Neural crest cell (in vitro differentiated cells): ENCODE measurements at places on chromosomes 16 and 17. TPM values are rescaled to one million over a fixed set of nuclear protein-coding genes. Genes with fewer than 3 reads are reported as not detected.

Gene CDH5
- 0.45 and 0.56 TPM in 2 replicates for total RNA-seq

DNA sequence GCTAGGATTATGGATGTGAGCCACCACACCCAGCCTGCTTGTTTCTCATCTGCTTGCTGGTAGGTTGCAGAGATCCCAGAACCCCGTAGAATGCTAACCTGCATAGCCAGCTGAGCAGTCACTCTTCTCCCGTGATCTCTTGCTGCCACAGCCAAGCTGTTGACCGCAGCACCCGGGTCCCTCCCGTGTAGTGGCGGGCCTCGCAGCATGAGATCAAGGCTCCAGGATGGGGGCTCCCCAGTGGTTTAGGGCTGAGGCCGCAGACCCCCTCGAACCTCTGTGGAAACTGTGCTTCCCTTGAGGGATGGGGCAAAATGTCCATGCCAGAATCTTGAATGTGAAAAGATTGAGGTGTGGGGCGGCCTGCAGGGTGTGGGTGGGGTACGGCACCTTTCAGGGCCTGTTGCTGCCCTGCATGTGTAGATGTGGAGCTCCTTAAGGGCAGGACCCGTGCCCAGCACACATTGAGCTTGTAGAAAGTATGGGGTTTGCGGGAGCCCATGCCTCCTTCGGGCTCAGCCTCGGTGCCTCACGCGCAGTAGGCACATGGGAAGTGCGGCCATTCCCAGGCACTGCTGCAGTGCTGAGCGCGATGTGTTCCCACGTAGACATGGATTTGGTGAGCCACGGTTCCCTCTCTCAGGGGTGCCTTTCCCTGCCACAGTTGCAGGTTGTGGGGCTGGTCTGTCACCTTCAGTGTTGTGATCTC, 99.9 kb downstream of the BANP start:
- no peak for DNase-seq

DNA sequence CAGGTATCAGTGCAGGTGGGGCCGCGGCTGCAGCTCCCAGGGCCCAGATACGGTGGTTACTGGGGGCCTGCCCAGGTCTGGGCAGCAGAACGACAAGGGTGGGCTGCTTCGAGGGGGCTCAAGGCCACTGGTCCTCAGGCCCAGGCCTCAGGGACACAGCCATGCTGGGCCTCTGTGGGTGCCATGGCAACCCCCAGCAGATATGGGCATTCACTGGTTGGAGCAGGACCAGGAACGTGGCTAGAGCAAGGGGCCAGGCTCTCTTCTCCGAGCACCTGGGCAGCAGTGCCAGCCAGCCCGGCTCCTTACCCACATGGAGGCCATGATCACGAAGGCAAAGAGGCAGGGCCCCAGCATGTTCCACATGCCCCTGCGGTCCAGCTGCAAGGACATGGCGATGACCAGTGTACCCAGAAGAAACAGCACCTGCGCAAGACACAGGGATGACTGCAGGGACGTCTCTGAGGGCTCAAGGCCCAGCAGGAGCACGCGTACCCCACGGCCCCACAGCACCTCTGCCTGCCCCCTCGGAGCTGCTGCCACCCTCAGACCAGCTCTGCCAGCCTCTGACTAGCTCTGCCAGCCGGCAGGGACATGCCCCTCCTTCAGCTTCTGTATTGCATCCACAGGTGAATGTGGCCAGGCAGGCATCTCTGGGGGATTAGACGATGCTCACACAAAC, 2.1 kb upstream of the MRPL28 start:
- no peak for DNase-seq

DNA sequence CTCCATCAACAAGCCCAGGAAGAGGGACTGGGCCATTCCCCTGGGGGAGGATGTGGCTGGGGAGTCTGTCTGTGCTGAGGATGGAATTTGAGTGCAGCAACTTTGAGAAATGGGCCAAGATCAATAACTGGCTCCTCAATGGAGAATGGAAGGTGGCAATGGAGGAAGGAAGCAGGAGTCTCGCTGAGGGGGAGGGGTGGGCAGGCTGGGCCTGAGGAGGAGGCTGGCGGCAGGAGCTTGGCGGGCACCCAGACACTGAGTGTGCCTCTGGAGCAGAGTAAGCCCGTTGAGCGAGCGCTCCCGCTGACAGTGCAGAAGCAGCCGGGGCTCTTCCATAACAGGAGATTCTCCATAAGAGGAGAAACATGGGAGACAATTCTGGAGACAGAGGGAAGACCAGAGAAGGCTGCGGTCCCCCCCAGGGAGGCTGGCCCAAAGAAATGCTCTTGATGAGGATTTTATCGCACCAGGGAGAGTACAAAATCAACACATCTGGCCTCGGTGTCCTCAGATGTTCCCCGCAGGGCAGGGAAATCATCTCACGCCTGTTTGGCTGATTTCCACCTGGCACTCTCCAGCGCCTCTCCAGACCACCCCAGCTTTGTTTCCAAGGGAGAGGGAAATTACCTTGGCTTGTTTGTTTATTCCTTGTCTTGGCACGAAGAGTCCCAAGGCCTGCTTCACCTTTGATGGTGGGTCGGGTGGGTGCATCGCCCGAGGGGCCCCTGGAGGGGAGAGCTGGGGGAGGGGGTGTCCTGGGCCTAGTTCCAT, 2.8 kb upstream of the MMP15 start:
- DNase-seq = no peak

DNA sequence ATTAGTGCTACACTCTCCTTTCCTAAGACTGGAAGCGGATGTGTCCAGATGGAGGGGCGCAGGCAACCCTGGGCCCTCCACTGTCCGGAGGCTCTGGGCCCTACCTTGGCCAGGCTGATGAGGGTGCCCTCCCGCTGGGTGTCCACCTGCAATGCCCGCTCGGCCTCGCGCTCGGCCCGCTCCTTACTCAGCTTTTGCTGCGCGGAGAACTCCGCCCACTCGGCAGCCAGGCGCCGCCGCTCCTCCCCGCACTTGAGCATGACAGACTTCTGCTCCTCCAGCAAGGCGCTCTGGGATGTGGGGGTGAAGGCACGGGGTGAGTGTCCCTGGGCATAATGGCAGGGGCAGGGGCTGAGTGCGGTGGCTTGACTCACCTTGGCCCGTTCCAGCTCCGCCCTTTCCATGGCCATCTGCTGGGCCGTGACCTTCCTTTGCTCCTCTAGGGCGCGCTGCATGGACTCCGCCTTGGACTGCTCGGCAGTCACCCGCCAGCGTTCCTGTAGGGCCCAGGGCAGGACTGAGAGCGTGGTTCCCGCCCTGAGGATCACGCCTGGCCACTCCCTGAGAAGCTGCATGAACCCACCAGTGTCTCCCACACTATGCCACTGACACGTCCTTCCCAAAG, 10.1 kb upstream of the MRPL38 start:
- DNase-seq = no peak
